B cell (primary cell): ENCODE measurements at places on chromosomes 1 and 21. TPM values are rescaled to one million over a fixed set of nuclear protein-coding genes. Genes with fewer than 3 reads are reported as not detected.

ABCG1 gene
- 8.7 and 14.4 TPM in 2 replicates for polyA plus RNA-seq

FCRL1 gene
- polyA plus RNA-seq, result 860 and 953 TPM in 2 replicates

NBPF9 gene
- 21.0 and 25.7 TPM in 2 replicates for polyA plus RNA-seq

KRTAP19-1 gene
- not detected in 2 replicates for polyA plus RNA-seq

- no peak for DNase-seq
Observed at GRCh38 chr1:211267204-211267857, 8.2 kb downstream of the RCOR3 start.

DNA sequence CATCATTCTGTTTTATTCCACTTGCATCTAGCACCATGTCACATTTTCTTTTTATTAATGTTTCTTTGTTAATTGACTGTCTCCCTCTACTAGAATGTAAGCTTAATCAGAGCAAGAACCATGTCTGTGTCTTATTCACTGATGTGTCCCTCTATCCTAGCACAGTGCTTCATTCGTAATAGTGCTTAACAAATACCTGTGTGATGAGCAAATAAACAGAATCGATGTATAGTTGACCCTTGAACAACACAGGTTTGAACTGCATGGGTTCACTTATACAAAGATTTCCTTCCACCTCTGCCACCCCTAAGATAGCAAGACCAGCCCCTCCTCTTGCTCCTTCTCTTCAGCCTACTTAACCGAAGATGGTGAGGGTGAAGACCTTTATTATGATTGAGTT lies 42.9 kb upstream of the MAN1A2 start:
- DNase-seq, result no peak
